ENCODE measurements at places on chromosomes 3 and 15. TPM values are rescaled to one million over a fixed set of nuclear protein-coding genes. Genes with fewer than 3 reads are reported as not detected.

DNA sequence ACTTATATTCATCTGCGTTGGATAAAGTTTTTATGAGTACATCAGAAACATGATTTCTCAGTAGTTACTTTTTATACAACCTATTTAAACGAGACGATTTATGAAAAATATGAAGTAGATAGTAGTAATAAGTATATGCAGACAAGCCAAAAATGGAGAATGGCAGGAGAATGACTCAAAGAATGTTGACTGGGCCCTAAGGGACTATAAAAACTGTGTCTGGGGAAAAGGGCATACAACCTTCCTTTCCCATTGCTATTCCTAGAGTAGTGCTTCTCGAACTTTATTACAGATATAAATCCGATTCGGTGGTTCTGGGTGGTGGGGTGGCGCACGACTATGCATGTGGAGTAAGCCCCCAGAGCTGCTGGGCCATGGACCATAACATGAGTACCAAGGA is 558.5 kb downstream of the FOXP1 start:
- no peak for DNase-seq

DNA sequence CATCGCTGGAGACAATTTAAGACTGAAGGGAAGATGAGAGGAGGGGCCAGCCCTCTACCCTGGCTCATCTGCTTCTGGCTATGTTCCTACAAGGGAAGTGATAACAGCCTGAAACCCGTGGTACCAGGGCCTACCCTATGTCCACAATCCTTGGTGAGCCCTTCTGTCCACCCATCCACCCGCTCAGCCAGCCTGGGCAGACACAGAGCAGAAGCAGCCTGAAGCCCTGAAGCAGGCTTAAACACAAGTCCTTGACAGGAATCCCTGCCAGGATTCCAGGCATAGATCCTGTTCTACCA is 15.4 kb downstream of the CLK3 start:
- no peak for DNase-seq

CTSH gene
- 249 TPM for polyA plus RNA-seq

- no peak for DNase-seq
These were observed 65.1 kb upstream of the TBL1XR1 start for GRCh38 chr3:177262396-177262795.

DNA sequence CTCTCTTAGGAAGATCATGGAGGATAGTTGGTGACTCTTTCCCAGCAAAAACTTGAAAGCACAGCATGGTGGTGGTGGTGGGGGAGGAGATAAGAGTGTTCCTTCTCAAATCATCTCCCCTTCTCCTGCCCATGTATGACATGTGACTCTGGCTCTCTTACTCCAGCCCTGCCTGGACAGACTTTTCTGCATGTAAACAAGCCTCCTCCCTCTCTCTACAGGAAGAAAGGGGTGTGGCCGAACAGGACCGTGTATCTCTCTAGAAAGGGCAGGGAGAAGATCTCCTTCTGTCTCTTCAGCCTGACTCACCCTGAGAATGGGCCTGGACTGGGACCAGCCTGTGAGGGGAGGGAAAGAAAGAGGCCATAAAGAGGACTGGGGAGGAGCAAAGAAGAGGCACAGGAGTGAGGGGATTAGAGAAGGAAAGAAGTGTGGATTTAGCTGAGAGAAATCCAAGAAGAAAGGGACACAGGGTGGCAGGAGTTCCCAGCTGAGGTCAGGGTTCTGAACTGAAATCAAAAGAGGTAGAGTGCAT is 1.5 kb downstream of the CELF6 start:
- no peak for DNase-seq

ARL14 gene
- polyA plus RNA-seq, result not detected

OR5K2 gene
- polyA plus RNA-seq, result 1.0 TPM

DNA sequence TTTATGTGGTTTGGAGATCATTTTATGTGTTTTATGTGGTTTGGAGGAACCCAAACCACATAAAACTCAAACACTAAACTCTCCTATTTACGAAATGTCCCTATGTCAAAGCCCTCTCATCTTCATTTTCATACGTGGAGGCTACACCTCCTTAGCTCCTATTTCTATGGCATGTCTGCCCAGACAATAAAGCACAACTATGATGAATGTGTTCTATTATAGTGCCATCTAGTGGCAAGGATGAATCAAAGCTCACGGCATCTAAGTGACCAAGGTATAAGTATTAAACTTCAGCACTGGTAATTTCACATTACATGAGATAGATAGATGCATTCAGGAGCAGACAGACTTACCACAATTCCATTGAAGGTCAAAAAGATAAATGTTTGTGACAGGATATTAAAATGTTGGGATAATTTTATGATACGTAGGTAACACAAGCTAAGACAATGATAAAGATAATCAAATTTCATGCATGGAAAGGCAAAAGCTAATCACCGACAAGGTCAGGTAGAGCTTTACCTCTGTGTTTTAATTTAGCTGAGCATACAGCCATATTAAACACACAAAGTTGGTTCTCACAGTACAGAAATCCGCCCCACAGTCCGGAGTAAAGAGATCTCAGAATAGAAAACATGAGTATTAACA is 130.6 kb upstream of the FHIT start:
- no peak for DNase-seq

DNA sequence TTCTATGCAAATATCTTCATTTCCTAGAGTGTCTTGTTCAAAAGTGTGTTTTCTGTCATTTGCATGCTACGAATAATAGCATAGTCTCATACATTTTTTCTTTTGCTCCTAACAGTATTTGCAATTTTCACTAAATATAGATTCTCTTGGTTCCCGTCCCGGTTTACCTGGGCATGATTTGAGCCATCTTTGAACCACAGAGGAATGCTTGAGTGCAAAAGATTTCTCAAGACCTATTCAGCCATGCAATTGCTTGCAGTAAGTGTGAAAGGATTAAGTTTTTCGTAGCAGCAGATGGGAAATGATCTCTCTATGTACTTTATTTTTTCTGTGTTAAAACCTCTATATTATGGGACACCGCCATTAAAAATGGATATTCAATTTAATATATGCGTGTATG is 733.0 kb downstream of the ZPLD1 start:
- no peak for DNase-seq

SLC22A14 gene
- 0.19 TPM for polyA plus RNA-seq

DNA sequence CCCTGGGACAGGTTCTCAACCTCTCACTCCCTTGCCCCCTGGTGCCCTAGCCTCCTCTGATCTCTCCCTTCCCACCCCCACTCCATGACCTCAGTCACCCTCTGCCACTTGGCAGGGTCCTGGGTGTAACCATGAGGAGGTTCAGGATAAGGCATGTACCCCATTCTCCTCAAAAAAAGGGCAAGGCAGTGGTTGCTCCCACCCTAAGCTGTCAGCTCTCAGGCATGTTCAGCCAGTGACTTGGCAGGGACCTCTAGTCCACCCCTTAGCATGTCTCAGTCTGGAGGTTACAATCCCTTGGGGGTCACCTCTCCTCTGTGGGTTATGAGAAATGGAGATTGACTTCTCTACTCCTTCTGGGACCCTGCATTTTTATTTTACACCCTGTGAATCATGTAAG is 11.0 kb upstream of the BOC start:
- DNase-seq, result no peak

GOLGA8G gene
- polyA plus RNA-seq, result 0.04 TPM

NAALADL2 gene
- polyA plus RNA-seq, result 18.4 TPM

- DNase-seq, result peak; percentile 78
These were observed 24.7 kb downstream of the LYSMD4 start for GRCh38 chr15:99708563-99708962.

TRIM42 gene
- not detected for polyA plus RNA-seq

NDN gene
- polyA plus RNA-seq, result 83.9 TPM

- no peak for DNase-seq
These were observed 73.7 kb downstream of the STT3B start for GRCh38 chr3:31606453-31606852.

DNA sequence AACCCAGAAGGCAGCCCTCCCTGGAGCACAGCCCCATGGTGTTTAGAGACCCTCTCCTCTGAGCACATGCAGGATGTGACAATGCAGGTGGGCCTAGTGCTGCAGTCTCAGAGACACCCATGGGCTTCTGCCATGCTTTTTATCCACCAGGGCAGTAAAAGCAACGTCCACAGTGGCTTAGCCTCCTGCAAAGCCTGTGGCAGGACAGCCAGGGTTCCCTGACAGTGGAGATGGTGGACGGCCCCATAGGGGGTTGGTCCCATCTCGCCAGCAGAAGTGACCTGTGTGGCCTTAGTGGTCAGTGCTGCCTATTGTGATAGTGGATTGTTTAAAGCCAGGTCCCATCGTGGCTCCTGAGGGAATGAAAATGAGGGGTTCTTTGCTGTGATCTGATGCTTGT is 46.6 kb downstream of the APBA2 start:
- no peak for DNase-seq

POLQ gene
- polyA plus RNA-seq, result 5.6 TPM

DNA sequence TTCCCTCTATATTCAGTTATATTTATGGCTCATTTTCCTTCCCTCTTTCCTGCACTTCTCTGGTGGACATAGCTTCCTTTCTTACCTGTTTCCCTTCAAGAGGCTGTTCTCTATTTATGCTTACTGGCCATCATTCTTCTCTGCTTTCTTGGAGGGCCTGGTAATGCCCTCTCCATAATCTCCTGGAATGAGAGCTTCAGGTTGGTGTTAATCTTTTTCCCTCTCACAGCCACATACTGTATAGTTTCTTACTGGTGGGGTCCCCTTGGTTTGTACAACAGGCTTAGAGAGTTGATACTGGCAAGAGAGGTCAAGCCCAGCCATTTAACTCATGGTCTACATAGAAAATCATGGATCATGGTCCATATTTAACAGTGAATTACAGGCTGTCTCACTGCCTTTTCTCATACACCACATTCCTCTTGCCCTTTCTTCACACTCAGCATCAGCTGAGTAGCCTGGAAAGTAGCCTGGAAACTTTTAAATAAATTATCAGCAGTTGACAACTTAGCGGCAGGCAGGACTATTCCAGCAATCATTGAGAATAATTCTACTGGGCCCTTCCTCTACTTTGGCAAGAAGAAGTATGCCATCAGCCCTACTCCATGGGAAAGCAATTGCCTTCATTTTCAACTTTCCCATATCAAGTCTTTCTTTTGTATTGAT is 38.0 kb upstream of the DPH6 start:
- DNase-seq, result no peak

TM4SF4 gene
- not detected for polyA plus RNA-seq

- no peak for DNase-seq
These were observed 384.8 kb upstream of the SEMA6D start for GRCh38 chr15:47332481-47332880.

- peak; percentile 83 for DNase-seq
These were observed at the start of gene IL17RC for GRCh38 chr3:9916734-9917680. IL17RC (plus strand) TSS chr3:9917098; CDS start chr3:9917316, 218 bp downstream.

DNA sequence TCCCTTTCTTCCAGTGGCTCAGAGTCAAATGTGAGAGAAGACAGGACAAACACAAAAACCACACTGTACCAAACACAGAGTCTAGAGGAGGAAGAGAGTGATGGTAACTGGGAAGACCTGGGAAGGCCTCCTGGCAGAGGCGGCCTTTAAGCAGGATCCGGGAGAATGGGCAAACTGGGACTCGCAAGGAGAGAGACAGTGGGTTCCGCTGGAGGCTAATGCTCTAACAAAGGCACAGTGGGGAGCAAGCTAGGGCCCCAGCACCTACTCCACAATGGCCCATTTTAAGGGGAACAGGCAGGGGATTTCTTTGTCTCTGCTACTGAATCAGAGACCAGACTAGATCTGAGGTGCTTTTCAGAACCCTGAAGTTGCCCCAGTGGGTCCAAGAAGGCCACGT is 81.4 kb upstream of the HES1 start:
- no peak for DNase-seq

- no peak for DNase-seq
These were observed 109.2 kb downstream of the CPNE4 start for GRCh38 chr3:131925571-131925970.

KNG1 gene
- not detected for polyA plus RNA-seq

DNA sequence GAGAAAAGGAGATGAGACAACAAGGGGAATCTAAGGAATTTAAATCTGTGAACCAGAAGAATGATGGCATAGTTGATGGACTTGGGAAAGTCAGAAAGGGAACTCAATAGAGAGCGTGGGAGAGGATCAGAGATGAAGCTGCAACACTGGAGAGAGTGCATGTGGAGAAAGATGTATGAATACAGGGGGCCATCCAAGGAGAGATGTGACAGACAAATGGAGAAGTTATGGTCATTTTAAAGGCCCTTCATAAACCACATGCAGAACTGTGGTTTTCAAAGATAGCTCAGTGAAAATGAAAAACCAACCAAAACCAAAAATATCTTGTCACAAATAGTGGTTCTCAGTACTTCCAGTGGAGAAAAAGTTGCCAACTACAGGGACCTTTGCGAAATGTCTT is 265.2 kb downstream of the SUCLG2 start:
- no peak for DNase-seq

DNA sequence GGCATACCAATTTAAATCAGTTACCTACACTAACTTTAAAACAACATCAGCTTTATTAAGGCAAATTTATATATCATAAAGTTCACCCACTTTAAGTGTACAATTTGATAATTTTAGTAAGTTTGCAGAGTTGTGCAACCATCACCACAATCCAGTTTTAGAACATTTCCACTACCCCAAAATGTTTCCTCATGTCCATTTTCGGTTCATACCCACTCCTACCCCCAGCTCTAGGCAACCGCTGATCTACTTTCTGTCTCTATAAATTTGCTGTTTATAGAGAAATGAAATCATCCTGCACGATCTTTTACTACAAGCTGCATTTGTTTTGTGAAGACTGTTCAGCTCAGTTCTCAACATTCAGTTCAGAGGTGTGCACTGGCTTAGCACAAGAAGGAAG is 31.5 kb upstream of the FAM81A start:
- no peak for DNase-seq

- DNase-seq, result no peak
These were observed 92.1 kb downstream of the XRN1 start for GRCh38 chr3:142355692-142356091.

- DNase-seq, result no peak
These were observed 4.3 kb downstream of the GNAT1 start for GRCh38 chr3:50195501-50196252.

GRCh38 chr3:188834349-188834748 is 337.4 kb upstream of the TPRG1 start:
- no peak for DNase-seq

DNA sequence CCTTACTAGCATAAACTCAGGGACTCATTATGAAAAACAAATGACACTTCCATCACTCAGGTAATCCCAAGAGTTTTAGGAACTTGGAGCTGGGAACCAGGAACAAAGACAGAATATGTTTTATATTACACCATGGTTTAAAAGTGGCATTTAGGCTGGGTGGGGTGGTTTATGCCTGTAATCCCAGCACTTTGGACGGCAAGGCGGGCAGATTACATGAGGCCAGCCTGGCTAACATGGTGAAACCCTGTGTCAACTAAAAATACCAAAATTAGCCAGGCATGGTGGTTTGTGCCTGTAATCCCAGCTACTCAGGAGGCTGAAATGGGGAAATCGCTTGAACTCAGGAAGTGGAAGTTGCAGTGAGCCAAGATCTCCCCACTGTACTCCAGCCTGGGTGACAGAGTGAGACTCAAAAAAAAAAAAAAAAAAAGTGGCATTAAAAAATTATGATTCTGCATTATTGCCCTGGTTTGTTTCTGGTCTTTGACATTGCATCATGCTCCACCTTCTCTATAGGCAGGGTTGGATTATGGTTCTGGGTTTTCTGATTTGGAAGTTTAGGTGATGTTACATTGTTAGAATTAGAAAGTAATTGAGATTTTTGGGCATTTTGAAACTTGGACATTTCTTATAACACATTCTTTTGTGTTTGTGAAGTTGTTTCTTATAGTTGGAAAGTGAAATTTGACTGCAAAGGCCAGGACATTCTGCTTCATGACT is 19.0 kb downstream of the SQOR start:
- no peak for DNase-seq

DAZL gene
- polyA plus RNA-seq, result 0.04 TPM

GOLGA6L10 gene
- 5.0 TPM for polyA plus RNA-seq

FBN1 gene
- polyA plus RNA-seq, result 85.4 TPM

All from right lung (tissue), 10 donors.